Temporal lobe (tissue), 4 donors: ENCODE measurements at places on chromosomes 5 and 9. TPM values are rescaled to one million over a fixed set of nuclear protein-coding genes. Genes with fewer than 3 reads are reported as not detected.

Gene LSM11
- 53.6 TPM for total RNA-seq

Gene SEMA4D
- 10.6 TPM for total RNA-seq

Gene AJM1
- total RNA-seq = 2.5 TPM

Gene TIFAB
- total RNA-seq = under 0.01 TPM

Gene CCNJL
- total RNA-seq = 2.2 TPM

Gene ANGPTL2
- total RNA-seq = 3.7 TPM

Gene TPPP
- total RNA-seq = 12.5 TPM

Gene ANAPC2
- 22.1 TPM for total RNA-seq

Gene RECK
- 8.6 TPM for total RNA-seq

Gene CARD19
- total RNA-seq = 14.5 TPM

Gene COL15A1
- total RNA-seq = 8.4 TPM

Gene POLR3G
- 2.5 TPM for total RNA-seq

Gene SPINK6
- not detected for total RNA-seq

Gene RGS3
- 8.6 TPM for total RNA-seq

Gene ADCY2
- 30.2 TPM for total RNA-seq

Gene SLU7
- 56.5 TPM for total RNA-seq

Gene C5orf52
- not detected for total RNA-seq

Gene SHB
- total RNA-seq = 11.3 TPM

Gene MCC
- 10.3 TPM for total RNA-seq

Gene CDX1
- total RNA-seq = not detected

Gene C1QTNF3
- total RNA-seq = 12.5 TPM

Gene PCDHGA2
- total RNA-seq = 8.9 TPM

Gene DNAH5
- 3.7 TPM for total RNA-seq

Gene DNAJB5
- 37.1 TPM for total RNA-seq

Gene MAMDC2
- total RNA-seq = 2.5 TPM

Gene ZNF169
- total RNA-seq = 6.9 TPM

Gene TRIM7
- total RNA-seq = 1.7 TPM

Gene IL3
- not detected for total RNA-seq

Gene PCDHA3
- 13.0 TPM for total RNA-seq

Gene BHMT2
- total RNA-seq = 0.25 TPM

Gene WWC1
- total RNA-seq = 60.5 TPM

Gene PCDHB14
- 13.0 TPM for total RNA-seq

Gene OR13C3
- 0.25 TPM for total RNA-seq

Gene ZFP37
- total RNA-seq = 21.9 TPM

Gene MRNIP
- total RNA-seq = 33.9 TPM
